ENCODE measurements at places on chromosomes 5 and 9.

GRCh38 chr5:77993855-77994318, 217.7 kb upstream of the TBCA start:
- no peak for DNase-seq

- peak; percentile 59 for DNase-seq
Observed at GRCh38 chr5:170630711-170631141, 126.9 kb downstream of the KCNIP1 start.

DNA sequence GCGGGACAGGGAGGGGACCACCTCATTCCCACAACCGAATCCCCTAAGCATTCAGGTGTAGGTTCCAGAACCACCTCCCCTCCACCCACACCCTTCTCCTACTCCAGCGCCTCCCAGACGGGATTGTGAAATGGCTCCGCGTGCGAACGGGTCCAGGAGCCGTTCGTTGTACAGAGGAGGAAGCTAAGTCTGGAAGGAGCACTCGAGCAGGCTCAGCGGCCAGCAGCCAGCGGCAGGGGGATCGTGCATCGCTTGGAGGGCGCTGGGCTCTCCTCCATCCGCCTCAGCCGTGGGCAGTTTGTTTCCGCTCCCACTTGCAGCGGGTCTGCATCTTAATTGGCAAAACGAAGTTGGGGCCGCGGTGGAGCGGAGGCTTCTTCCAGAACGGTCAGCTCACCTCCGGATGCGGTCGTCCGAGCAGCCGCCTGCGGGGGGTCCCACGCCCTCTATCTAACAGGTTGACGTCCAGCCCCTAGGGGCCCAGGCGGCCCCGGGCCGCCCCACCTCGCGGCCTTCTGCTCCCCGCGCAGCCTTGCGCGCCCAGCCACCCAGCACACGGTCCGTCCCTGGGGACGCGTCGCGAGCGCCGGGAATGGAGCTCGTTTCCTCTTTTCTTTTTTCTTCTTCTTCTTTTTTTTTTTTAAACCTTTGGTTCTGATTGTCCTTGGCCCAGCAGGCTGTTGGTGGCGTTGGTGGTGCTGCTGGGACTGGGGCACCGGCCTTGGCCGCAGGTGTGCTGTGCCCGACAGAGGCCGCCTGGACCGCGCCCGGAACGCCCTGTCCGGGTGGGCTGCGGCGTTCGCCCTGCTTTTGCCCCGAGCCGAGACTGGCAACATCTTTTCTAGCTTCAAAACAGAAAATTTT, 3.9 kb upstream of the BARX1 start:
- DNase-seq: no peak

- no peak for DNase-seq
Observed at GRCh38 chr5:126119887-126120442, 303.2 kb upstream of the GRAMD2B start.

GRCh38 chr5:135821061-135821801, 13.2 kb upstream of the SLC25A48 start:
- no peak for DNase-seq

DNA sequence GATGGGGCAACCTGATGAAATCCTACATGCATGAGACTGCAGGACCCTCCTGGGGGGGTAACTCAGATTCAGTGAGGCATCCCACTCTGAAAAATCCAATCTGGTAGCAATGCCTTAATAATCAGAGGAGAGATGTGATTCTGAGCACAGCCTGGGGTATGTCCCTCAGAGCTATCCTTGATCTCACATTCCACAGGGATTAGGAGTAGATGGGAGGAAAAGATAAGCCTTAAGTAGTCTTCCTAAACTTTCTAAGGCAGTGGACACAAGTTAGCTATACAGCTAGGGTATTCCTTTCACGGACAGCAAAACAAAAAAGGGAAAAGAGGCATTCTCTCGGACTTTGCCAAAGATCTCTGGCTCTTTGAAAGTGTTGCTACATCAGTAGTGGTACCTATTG, 3.9 kb upstream of the SPATA9 start:
- DNase-seq: no peak

GRCh38 chr5:179225387-179225786, 119.9 kb downstream of the ADAMTS2 start:
- DNase-seq: no peak

GRCh38 chr5:64765804-64766504, 2.5 kb downstream of the SREK1IP1 start:
- no peak for DNase-seq

DNA sequence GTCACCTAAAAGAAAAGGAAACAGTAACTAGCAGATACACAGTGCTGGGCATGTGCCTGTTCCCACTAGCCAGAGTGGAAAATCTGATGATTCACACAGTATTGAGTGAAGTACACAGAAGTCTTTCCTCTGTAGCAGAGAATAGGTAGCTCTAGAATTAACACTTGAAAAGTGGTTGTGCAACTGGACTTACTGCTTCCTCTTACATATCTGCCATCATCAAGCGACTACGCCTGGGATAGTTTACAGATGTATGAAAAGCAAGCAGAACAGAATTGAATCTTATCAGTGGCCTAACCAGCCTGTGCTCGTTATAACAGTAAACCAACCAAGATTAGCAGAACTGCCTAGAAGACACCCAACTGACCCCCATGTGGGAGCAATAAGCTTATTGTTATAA, 130.6 kb downstream of the DTWD2 start:
- no peak for DNase-seq

GRCh38 chr5:9499498-9499876, 46.4 kb downstream of the SEMA5A start:
- no peak for DNase-seq

- no peak for DNase-seq
Observed at GRCh38 chr9:81814794-81815464, 113.3 kb upstream of the SPATA31D4 start.

GRCh38 chr9:137973829-137974416, 96.3 kb downstream of the CACNA1B start:
- DNase-seq: no peak

DNA sequence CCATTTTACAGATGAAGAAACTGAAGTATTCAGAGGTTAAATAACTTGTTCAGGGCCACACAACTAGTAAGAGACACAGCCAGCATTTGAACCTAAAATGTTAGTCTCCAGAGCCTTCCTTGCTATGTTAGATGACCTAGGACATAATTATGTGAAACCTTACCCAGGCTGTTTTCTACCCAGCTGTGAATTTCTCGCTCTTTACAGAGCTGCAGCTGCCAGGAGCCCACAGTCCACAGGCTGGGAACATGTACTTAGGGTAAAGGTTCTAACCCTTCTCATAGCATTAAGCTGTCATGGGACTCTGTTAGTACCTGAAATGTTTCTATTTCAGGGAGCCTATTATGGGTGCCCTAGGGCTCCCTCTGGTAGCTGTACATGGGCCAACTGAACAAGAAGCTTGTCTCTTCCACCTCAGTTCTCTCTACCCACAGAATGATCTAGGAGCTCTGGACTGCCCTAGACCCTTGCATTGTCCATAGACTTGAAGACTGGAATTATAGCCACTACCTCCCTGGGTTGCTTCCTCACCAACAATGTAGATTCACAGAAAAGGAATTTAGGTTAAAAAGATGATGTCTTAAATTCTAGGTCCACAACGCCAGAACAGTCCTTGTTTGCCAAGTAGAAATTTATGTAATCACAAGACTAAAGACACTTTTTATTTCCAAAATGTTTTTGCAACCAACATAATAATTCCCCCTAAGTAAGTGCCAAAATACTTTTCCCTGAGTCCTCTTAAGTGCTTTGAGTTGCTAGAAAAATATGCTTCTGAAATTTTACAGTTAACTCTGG, 262.9 kb downstream of the PIK3R1 start:
- DNase-seq: no peak
